RKO (cell line): ENCODE measurements at places on chromosomes 7 and 10.

GRCh38 chr7:66100408-66101050, 14.1 kb upstream of the CRCP start:
- no peak for DNase-seq

GRCh38 chr10:20288060-20288459, 471.8 kb downstream of the PLXDC2 start:
- DNase-seq = no peak

DNA sequence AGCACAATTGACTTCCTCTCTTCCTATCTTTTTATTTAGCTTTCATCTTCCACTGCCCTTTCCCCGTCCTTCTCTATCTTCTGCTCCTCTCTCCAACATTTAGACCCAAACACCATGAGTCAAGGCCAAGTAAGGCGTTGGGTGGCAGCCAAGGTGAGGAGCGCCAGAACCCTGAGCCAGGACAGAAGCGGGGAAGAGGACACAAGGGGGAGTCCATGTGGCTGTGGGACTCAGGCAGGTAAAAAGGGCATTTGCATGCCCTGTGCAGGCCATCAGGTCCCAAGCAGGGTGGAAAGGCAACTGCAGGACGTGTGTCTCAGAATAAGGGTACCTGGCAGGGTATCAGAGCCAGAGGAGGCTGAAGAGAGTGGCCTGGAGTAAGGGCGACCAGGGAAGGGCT, 192.4 kb upstream of the PFKP start:
- no peak for DNase-seq

GRCh38 chr10:93954726-93955363, 38.9 kb upstream of the PLCE1 start:
- peak; percentile 66 for DNase-seq

GRCh38 chr10:70352401-70353097, 29.9 kb downstream of the LRRC20 start:
- no peak for DNase-seq

DNA sequence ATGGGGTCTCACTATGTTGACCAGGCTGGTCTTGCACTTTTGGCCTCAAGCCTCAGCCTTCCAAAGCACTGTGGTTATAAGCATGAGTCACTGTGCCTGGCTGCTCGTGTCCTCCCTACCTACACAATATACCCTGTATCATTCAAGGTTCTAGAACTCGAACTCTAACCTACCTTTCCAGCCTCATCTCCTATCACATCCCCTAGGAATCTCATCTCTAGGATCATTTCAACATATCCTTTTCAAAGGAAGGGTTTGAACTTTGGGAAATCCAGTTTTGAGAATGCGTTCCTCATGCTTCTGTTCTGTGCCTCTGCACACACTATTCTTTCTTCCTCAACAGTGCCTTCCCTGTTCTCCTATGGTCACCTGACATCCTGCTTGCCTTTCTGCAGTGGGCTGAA, 87.8 kb upstream of the RHEB start:
- DNase-seq = no peak

DNA sequence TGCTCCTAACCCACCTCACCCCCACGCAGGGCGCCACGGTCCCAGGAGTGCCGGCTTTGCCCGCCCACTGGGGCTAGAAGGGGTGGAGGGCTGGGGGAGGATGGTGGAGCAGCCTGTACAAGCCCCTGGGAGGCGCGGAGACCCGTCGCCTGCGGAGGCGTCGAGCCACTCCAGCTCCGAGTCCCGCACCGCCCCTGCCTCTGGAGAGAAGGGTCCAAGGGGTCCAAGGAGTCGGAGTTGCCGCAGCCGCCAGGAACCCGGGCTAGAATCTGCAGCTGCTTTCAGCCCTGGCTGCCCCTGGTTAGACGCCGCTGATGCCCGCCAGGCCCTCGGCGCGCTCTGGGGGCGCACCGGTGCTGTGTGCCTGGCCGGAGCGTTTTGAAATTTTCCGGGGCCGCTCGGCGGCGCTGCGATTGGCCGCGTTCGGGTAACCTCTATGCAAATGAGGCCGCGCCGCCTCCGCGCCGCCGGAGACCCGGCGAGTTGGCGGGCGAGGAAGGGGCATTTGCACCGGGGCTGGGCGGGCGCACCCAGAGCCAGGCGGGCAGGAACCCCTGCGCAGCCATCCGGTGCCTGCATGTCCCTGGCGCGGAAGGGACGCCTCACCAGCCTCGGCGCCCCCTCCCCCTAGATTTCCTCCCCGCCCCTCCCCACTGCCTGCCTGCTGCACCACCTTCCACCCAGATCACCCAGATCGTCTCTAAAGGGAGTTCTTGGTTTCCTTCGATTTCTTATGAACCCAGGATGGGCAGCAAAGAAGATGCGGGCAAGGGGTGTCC, at the start of gene HMX2:
Gene HMX2 (plus strand): TSS at position 502 of the 779 bp plus-strand sequence. CDS start 243 bp downstream, at position 745.
- DNase-seq = no peak

DNA sequence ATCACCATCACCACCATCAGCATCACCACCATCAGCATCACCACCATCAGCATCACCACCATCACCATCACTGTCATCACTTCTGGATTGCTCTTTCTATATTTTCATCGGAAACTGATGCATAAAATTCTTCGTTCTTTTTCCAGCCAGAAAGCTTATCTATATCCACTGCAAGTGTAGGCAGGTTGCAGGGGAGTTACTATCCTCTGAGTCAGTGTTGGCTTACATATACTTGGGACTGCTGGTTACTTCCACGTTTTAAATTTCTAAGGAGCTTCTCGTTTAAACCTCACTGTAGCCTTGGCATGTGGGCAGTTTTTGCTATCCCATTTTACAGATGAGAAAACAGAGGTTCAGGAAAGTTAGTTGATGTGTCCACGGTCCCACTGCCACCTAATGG, 66.1 kb downstream of the FOXL3 start:
- no peak for DNase-seq

- DNase-seq = no peak
These were observed 12.5 kb downstream of the GPER1 start for GRCh38 chr7:1100386-1100785.
